ENCODE measurements at places on chromosomes 3 and 15.

DNA sequence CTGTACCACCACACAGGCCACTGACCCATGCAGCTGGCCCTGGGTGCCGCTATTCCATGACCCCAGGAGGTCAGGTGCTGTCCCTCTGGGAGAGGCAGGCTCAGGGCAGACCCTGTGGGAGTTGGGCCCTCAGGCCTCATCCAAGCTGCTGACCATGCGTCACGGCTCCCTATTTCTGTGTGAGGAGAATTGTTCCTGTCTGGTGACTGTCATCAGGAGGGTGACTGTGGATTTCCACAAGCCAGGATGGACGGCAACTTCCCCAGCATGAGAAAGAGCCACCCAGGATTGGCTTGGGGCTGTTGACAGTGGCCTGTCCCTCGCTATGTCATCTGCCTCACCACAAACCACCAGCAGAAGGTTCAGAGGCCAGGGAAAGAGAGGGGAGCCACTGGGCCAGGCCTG, 41.4 kb downstream of the ZDHHC19 start:
- DNase-seq, result peak; percentile 69

DNA sequence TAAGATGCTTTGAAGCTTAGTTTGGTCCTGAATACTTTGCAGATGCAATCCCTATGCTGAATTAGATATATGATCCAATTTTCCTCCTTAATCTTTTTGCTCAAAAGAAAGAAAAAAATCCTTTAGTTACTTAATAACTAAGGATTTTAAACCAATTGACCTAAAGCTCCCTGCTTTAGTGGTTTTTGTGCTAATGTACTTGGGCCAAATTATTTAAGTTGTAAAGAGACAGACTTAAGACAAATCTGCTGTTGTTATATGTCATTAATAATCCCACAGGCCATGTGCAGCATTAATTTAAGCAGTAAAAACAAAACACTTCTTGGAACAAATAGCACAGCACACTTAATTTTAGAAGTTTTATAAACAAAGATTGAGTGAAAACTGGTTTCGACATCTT, 776.1 kb upstream of the SEMA6D start:
- DNase-seq, result no peak

GRCh38 chr15:95259513-95259912, 1028.2 kb downstream of the MCTP2 start:
- DNase-seq, result peak; percentile 78

DNA sequence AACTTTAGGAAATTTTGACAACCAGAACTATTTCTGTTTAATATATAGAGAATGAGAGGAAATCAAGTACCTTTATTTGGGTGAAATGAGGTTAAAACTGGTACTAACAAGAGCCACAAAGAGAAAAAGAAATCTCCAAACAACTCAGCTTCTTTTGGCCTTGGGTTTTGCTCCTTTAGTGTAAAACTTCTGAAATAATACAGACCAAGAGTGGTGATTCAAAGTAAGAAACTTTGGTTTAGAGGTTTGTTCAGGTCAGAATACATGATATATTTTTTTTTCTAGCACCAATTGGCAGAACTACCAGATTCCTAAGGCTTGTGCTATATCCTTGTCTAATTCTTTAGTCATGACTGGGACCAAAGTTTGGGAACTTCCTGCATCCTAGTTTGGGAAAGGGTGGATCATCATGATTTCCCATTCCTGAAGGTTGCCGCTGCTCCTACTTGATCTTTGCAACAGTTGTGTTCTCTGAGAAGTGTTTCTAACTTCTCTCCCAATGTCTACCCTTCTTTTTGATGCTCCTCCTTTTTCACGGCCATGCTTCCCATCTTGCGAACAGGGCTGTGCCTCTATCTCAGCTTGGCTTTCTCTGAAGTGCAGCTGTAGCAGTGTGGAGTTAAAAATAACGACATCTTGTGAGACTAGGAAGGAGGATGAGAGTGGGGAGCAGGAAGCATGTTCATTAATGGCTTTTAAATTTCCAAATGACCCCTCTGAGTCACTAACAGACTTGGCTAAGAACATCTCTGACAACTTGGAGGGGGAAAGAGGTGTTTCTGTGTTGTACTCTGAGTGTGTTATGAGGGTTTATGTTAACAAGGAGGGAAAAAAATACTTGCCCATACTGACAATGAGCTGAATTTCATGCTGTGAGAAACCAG, 87.7 kb downstream of the KCNAB1 start:
- DNase-seq, result no peak

DNA sequence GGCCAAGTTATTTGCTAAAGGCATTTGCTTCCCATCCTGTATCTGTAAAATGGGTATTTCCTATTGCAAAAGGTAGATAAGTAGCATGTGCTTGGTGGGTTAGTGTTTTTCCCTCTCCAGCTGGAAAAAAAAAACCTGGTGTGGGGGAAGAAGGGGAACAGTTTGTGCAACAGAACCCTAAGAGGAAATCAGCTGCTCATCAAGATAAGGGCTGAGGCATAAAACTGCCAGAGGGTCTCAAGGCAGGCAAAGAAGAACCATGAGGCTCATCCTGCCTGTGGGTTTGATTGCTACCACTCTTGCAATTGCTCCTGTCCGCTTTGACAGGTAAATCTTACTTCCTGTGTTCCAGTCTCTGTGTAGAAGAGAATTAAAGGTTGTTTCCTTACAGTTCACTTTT, at the start of gene CPA3:
TSS of gene CPA3 (plus strand) at position 248 of the 400 bp plus-strand sequence. CDS start at position 260, 12 bp downstream.
- DNase-seq, result no peak

DNA sequence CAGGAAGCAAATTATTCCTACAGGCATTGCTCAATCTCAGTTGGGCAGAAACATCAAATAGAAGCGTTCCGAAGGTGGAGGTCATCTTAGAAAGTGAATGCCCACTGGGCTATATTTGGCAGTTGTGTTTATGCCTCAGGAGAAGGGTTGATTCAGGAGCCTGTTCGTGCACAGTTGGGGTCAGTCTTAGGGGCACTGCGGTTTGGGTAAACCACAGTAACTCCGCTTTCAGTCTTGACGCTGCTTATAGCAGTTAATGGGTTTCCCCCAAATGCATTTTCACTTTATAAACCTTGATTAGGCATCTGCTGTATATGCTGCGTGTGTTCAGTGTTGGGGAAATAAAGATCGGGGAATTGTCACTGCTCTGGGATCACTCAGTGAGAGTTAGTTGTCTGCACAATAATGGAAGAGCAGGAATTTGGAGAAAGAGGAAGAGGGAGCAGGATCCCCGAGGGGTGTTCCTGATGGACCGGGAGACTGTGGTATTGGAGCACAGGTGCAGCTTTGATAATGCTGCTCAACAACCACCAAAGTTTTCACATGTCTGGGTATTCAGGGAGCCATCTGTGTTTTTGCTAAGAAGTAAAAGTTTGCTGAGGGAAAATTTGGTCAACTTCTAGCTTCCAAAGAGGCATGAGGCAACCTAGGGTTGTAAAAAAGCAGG, 124.3 kb upstream of the EIF1B start:
- no peak for DNase-seq

DNA sequence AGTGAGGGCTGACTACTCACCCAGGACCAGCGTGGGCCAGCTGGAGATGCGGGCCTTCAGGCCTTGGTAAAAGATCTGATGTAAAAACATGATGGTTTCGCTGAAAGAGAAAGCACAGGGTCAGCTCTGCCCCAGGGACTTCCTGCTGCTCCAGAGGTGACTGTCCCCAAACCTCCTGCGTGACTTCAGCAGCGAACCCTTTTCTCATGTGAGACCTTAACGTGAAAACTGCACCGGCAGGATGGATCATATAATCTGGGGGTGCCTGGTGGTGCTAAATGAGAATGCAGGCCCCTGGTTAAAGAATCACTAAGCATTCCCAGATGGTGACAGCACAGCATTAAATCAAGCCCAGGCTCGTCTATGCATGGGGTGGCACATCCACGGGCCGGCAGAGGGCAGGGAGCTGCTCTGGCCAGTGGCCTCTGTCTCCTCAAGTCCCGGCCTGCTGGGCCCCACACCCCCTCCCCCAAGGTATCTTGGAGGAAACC, 55.4 kb downstream of the RASGRF1 start:
- no peak for DNase-seq

Data from aorta (tissue), 5 donors.